ENCODE measurements at places on chromosomes 4 and X.
A peak's percentile ranks its signal among the peaks of the same experiment; 100 is the strongest.

DNA sequence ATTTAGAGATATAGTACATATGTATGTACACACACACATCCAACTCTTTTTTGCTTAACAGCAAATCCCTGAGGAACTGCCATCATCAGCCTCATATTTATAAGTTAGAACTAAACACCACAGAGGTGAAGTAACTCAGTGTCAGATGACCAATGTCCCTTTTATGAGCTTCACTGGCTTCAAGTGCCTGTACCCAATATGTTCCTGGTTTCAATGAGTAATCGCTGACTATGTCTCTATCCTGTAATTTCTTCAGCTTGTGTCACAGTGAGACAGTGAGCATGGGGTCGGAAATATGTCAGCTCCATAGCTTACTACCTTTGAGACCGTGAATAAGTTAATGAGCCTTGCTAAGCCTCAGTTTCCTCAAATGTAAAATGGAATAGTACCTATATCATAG lies 136.2 kb upstream of the RASGEF1B start:
- no peak for DNase-seq

- no peak for DNase-seq
Measured at GRCh38 chrX:17465201-17465600, 90.2 kb downstream of the NHS start.

DNA sequence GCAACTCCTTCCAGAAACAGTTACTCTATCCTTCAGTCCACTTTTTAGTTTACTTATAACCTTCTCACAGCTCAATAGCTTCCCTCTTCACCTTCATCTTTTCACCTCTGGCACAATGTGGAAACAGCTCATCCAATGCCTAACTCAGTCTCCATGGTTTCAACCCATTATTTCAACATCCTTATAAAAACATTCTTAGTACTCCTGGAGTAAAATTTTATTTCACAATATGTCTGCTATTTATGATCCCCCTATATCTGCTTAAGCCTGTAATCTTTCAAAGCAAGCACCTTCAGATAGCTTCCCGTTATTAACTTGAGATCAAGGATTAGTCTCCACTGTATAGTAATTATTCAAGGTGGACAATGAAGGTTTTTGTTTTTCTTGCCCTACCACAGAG lies 156.3 kb downstream of the GASK1B start:
- DNase-seq = no peak

DNA sequence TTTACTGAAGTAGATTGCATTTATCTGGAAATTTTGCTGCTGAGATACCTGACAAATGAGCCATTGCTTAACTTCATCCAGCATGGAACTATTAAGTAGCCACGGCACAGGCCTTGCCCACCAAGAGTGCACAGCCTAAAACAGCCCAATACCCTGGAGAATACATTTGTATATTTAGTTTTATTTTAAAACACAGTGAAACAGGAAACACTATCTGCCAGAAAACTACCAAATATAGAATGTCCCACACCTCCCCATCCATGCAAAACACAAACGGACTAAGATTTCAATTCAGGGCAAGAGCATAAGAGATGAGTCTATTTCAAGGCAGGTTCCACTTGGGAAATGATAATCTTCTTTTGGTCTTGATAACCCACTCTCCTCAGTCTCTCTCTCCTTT lies 57.1 kb downstream of the MAML3 start:
- no peak for DNase-seq

DNA sequence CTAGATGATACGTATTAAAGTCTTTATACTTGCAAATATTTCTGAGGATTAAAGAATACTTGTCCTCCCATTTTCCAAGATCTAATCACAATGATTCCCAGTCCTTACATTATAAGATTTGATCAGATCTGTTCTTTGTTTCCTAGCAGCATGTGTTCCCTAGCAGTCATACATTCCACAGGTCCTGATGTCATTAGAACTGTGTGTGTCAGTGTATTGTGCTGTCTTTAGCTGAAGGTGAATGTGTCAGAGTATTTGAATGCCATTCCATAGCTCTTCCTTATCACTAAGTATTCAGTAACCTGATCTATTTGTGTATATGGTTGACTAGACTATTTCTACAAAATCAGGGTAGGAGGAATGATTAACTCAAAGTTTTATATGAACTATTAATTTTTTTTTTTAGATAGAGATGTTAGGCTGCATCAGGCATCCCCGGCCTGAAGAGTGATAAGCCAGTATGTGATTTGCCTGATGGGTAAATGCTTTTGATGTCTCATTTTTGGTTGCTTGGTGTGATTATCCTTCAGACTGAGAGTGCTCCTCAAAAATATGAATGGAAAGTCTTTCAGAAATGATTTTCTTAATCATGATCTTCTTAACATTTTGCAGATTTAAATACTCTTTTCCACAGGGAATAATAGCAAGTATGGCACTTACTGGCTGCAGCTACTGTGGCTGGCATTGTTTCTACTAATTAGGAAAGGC lies 4.4 kb downstream of the ADGRL3 start:
- DNase-seq = peak; percentile 82

DNA sequence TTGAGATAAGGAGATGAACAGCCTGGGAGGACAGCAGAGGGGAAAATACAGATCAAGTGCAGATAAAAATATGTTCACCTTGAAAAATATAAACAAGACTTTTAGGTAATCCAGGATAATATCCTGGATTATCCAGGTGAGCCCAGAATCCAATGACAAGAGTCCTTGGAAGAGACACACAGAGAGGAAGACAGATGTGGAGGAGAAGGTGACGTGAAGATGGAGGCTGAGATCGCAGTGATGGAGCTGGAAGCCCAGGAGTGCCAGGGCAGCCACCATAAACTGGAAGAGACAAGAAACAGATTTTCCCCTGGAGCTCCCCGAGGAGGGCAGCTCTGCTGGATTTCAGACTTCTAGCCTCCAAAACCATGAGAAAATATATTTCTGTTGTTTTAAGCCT lies 230.7 kb downstream of the UNC5C start:
- DNase-seq = no peak

DNA sequence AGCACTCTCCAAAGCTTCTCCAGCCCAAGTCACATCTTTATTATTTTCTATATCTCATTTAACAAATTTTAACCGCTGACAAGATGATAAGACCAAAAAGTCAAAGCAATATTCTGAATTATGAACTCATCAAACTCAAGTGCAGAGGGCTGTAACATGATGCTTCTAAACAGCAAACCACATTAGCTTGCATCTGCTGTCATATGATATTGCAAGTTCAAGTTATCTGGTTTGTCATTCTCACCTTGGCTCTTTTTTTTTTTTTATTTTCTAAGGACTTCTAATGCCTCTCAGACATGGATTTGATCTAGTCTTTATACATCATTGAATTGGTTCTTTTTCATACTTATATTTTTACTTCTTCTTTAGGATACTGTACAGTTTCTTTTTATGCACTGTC lies 93.4 kb downstream of the SLC10A7 start:
- no peak for DNase-seq

DNA sequence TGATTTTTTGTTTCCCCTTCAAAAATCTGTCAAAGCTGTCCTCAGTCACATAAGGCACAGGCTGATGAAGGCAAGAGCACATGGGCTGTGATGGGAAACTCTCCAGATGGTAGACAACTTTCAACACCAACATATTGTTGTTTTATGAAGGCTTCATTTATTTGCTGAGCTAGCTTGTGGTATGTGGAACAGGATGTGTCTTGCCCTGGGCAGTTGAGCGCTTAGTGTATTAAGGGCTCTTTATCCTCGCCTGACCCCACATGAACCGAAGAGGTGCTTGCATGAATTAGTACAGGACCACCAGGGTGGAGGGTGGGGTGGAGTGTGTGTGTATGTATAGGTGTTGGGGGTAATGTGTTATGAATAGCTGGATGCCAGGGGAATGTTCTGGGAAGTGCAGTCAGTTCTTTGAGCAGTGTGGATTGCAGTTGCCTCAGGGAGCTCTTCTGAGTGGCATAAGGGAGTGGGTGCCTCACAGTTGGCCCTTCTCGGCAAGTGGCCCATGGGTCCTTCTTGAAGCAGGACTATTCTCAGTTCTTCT lies 103.1 kb downstream of the PHEX start:
- DNase-seq = no peak

DNA sequence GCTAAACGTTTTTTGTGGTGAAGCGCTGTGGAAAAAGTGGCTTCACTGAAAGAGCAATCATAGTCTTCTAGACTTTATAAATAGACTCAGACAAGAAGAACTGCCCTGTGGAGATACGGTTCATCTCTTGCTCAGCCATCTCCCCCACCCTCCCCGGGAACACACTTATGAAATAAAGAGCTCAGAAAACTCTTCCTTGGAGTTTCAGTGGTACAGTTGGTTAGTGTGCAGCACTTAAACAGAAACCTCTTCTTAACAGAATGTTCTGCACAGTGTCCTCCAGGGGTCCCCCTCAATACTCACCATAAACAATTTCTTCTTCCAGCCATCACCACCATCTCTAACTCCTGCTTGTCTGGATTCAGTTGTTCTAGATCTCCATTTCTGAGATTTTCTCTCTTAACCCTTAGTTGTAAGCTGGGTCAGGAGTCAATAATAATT lies 313.0 kb downstream of the ARHGAP10 start:
- no peak for DNase-seq

Measured in non-pigmented ciliary epithelial cell (primary cell).